NCI-H2081 (cell line): ENCODE measurements at places on chromosomes 1 and 21.
A peak's percentile ranks its signal among the peaks of the same experiment; 100 is the strongest.

GRCh38 chr1:198892065-198892464, 253.2 kb downstream of the PTPRC start:
- peak; percentile 27 for DNase-seq

DNA sequence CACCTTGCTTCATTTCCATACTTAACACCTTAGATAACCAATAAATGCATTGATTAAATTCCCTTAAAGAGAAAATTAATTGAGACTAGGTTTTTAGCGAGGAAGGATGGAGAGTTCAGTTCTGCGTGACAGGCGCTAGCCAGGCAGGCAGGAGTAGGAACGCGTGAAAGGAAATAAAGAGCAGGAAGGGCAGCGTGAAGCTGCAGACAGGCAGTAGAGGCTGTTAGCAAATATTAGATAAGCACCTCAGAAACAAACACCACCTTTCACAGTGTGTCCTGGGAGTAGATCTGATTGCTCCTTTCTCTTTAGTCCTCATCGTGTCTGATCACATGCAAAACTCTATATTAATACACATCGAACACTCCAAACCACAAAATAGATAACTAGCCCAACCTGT, 282.7 kb upstream of the ADGRL2 start:
- no peak for DNase-seq

- DNase-seq = no peak
Observed at GRCh38 chr1:36675931-36676562, 193.3 kb upstream of the CSF3R start.

DNA sequence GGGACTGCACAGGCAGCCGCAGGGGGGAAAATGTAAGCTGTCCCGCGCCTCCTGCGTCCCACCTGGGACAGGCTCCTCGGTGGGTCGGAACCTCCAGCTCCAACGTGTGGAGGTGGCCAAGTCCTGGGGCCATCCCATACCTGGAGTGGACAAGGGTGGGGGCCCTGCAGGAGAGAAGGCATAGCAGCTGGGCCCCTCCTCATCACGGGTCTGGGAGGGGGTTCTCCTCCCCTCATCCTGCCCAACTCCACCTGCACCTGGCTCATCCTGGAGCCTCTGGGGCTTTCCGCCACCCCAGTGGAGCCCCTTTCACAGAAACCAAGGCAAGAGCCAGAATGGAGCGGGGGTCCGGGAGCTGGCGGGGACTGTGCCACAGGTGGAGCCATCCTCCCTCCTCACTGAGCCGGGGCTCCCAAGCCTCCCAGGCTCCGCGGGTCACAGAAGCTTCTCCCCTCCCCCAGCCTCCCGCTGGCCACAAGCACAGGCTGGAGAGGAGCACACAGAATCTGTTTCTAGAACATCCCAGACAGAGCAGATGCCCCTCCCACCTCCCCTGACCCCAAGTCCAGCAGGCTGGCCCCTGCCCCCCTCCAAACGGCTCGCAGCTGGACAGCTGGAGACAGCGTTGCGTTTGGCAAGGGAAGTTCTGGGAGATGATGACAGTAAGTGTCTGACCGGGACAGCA, 65.8 kb downstream of the MEGF6 start:
- DNase-seq = no peak

GRCh38 chr21:38903690-38904139, 98.0 kb downstream of the ETS2 start:
- DNase-seq = no peak

GRCh38 chr1:193458628-193459027, 272.2 kb upstream of the B3GALT2 start:
- peak; percentile 29 for DNase-seq

DNA sequence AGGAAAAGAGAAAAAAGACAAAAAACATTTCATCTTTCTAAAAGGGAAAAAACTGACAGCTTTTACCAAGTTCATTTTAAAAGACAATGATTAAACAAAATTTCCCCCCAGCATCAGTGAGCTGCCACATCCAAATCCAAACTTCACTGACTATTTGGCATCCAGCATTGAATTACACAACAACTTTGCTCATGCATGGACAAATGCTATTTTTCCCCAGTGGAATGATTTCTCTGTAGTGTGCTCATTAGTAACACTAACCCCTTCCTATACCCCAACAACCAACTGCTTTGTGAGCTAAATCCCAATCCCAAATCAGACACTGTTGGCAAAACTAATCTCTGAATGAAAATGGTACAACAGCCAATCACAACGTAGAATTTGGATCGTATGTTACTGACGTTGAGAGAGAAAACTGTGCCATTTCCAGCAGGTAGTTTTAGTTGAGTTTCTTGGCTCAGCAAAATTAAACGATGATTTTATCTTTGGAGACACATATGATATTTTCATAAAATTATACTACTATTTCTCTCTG, 37.9 kb downstream of the PIK3R3 start:
- DNase-seq = no peak

DNA sequence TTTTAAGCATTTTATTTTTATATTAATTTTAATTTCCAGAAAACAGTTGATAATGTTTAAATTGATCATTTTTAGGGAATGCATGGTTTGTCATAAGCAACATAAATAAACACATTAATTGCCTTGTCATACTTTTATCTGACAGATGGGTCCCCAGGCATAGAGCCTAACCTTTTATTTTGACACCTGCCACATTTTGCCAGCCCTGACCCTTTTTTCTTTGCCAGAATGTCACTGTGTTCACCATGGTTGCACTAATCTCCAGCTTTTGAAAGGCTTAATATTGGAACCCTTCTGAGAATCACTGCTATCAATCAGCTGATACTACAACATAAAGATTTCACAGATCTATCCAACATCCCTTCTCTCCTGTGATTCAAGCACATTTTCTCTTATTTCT, 56.0 kb upstream of the DPYD start:
- peak; percentile 38 for DNase-seq

GRCh38 chr1:11196945-11197344, 7.8 kb downstream of the ANGPTL7 start:
- DNase-seq = no peak

DNA sequence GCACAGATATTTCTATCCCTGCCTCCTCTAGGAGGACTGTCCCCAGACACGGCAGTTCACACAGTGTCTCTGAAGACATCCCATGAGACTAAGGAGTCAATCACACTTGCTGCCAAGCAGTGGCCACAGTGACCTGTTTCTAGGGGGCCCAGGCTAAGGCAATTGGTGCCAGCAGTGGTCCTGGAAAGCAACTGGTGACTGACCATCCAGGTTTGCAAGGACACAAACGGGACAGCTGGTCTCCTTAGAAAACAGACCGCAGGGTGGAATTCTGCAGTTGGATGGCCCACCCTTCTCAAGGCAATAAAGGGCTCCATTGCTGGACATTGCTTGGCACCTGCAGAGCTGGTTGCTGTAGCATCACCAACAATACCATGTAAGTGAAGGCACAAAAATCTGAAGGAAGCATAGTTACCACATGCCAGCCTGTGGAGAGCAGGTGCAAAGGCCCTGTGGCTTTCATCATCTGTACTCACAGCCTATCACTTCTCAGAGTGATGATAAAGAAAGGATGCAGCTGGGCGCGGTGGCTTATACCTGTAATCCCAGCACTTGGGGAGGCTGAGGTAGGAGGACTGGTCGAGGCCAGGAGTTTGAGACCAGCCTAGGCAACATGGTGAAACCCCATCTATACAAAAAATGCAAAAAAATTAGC, 81.5 kb downstream of the STUM start:
- no peak for DNase-seq

DNA sequence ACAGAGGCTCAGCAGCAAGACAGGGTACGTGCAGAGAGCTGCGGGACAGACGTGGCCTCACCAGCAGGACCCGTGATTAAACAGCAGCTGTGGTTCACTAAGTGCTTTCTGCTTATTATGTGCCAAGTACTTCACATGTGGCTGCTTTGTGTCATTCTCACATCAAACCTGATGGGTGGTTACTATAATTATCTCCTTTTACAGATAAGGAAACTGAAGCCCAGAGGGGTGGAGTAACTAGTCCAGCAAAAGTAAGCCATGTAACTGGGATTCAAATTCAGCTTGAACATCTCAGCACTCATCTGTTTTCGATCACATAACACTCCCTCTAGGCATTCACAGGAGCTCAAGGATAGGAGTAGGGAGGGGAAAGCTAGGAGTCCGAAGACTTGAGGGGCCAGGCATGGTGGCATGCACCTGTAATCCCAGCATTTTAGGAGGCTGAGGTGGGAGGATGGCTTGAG, 50.8 kb upstream of the CLIC4 start:
- DNase-seq = peak; percentile 67

DNA sequence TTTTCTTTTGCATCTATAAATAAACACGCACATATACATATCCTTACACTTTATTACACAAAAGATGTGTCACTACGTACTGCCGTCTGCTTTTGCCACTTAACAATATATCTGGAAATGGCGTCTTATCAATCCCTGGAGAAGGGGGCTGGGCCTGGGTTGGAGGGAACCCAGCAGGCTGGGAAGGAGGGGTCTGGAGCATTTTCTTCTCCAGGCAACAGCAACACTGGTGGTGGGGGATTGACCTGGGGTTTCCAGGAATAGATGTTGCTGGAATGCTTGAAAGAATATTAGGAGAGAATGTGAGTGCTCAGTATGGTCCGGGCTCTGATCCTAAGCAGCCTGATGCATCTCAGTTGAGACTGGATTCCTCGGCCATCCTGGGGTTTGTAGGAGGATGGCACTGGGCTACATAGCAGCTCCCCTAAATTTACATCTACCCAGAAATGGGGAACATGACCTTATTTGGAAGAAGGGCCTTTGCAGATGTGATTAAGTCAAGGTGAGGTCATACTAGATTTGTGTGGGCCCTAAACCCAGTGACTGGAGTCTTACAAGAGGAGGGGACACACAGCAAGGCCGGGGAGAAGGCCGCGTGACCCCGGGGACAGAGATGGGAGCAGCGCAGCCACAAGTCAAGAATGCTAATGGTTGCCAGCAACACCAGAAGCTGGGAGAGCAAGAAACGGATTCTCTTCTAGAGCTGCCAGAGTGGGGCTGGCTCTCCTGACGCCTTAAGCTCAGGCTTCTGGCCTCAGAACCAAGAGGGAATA, 98.6 kb downstream of the SIK1 start:
- no peak for DNase-seq

- no peak for DNase-seq
Observed at GRCh38 chr1:215005078-215005477, 77.5 kb upstream of the KCNK2 start.

DNA sequence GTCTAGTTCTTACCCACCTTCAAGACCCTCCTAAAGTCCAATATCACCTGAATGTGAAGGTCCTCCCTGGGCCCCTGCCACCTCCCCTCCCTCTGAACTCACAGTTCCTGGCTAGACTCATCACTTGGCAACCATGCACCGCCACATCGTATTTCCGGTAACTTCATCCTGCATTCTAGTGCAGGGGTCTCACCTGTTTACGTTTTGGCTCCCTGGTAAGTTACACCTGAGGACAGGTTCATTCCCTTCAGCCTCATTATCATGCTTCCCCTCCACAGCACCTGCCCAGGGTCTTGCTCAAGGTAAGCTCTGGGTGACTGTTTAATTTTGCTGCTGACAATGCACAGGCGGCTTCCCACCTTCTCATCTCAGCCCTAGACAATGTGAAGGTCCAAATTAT, 93.1 kb downstream of the MIS18A start:
- DNase-seq = no peak

GRCh38 chr21:42469272-42469671, 26.8 kb downstream of the RSPH1 start:
- DNase-seq = no peak

DNA sequence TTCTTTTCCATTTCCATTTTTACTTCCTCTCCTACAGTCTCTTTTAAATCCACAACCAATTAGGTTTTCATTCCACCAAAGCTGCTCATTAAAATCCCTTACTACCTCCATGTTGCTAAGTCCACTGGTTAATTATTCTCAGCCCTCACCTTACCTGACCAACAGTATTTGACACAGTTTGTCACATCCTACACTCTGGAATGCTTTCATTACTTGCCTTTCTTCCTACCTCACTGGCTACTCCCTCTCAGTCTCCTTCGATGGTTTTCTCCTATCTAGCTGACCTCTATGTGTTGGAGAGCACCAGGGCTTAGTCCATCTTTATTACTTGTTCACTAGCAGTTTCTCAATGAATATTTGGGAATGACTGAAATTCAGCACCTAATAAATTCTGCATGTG, 78.6 kb downstream of the NME7 start:
- no peak for DNase-seq

DNA sequence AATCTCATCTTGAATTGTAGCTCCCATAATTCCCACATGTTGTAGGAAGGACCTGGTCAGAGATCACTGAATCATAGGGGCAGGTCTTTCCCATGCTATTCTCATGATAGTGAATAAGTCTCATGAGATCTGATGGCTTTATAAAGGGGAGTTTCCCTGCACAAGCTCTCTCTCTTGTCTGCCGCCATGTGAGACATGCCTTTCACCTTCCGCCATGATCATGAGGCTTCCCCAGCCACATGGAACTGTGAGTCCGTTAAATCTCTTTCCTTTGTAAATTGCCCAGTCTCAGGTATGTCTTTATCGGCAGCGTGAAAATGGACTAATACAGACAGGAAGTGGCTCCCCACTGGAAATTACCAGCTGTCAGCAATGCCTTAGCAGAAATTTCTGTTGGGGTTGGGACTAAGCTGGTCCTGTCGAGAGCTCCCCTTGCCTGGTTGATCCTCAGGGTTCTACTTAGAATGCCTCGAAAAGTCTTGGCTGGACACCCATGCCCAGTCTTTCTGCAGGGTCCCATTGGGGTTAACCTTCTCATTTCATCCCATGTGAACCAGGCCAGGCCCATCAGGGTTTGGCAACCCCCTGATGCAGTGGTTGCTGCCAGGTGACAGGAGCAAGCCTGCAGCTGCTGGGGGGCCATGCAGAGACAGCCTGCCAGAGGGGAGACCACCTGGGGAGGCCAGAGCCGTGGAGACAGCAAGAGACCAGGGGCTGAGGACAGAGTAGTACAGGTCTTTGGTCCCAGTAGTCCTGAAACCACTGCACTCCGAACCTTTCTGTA, 2.8 kb upstream of the ABCG1 start:
- no peak for DNase-seq

GRCh38 chr1:240093120-240093961, 1.7 kb downstream of the FMN2 start:
- peak; percentile 66 for DNase-seq

GRCh38 chr1:88371436-88372023, 312.5 kb upstream of the PKN2 start:
- DNase-seq = no peak

GRCh38 chr1:202165267-202165941, 5.0 kb upstream of the PTPN7 start:
- no peak for DNase-seq

DNA sequence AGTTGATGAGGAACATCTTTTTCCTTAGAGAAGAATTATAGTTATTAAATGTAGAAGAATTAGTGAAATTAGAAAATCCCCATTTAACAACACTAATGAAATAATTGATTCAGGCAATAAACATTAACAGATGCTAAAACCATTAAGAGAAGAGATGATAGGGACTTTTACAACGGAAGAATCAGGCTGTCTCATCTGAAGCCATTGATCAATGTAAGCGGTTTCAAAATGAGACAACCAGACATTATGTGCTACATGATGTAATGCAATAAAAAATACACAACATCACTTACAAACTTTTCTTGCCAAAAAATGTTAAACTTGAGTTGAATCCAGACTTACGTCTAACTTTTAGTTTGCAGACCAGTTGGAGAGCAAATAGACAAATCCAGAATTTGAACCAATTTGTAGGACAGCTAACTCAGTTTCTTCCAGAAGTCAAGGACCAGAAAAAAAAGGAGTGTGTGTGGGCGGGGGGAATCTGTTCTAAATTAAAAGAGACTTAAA, 165.4 kb upstream of the DPT start:
- DNase-seq = no peak

- DNase-seq = no peak
Observed at GRCh38 chr1:171966426-171967220, 125.3 kb downstream of the DNM3 start.

- DNase-seq = no peak
Observed at GRCh38 chr1:200039849-200040474, 12.5 kb downstream of the NR5A2 start.

- DNase-seq = no peak
Observed at GRCh38 chr1:21077085-21077484, 99.6 kb downstream of the EIF4G3 start.
